ENCODE measurements at places on chromosomes 1 and 21.

- no peak for DNase-seq
Observed at GRCh38 chr1:15444468-15445389, 6.5 kb downstream of the CTRC start.

DNA sequence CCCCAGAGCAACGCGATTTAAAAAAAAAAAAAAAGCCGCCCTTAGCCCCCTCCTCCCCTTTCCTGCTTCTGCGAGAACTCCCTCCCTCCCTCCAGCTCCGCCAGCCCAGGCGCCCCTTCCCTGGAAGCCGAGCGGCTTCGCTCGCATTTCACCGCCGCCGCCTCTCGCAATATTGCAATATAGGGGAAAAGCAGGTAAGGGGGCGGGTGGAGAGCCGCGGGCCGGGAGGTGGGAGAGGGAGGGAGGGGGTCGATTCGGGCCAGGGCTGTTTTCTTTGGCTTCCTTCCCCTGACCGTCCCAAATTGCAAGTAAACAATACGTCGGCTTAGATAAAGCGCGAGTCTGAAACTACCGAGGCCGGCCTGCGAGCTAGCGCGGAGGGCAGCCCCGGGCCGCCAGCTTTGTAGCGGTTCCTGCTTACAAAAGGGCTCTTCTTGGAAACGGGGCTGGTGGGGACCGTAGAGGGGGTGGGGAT is 408 bp downstream of the LMO4 start:
- DNase-seq, result no peak

GRCh38 chr1:41051022-41051421 is 29.5 kb upstream of the SLFNL1 start:
- DNase-seq, result no peak

- DNase-seq, result no peak
Observed at GRCh38 chr1:18407166-18408045, 73.3 kb upstream of the KLHDC7A start.

- no peak for DNase-seq
Observed at GRCh38 chr1:82177192-82177591, 376.5 kb downstream of the ADGRL2 start.

DNA sequence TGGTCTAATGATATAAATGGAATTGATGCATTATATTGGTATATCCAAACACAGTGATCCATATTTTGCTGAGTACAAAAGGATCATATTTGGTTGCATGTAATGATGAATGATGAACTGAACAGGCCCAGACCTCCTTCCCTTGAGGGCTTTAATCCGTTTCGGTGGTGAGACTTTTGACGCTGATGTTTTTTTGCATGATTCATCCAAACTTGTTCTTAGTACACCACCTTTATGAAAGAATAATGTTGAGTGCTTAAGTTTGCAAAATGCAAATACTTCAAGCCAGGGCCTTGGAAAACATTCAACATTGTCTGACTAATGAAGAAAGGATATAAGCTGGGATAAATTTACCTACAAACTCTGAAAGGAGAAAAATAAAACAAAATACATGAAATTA is 19.2 kb downstream of the HOOK1 start:
- DNase-seq, result no peak

GRCh38 chr1:45411510-45411899 is 71.3 kb upstream of the MUTYH start:
- DNase-seq, result no peak

DNA sequence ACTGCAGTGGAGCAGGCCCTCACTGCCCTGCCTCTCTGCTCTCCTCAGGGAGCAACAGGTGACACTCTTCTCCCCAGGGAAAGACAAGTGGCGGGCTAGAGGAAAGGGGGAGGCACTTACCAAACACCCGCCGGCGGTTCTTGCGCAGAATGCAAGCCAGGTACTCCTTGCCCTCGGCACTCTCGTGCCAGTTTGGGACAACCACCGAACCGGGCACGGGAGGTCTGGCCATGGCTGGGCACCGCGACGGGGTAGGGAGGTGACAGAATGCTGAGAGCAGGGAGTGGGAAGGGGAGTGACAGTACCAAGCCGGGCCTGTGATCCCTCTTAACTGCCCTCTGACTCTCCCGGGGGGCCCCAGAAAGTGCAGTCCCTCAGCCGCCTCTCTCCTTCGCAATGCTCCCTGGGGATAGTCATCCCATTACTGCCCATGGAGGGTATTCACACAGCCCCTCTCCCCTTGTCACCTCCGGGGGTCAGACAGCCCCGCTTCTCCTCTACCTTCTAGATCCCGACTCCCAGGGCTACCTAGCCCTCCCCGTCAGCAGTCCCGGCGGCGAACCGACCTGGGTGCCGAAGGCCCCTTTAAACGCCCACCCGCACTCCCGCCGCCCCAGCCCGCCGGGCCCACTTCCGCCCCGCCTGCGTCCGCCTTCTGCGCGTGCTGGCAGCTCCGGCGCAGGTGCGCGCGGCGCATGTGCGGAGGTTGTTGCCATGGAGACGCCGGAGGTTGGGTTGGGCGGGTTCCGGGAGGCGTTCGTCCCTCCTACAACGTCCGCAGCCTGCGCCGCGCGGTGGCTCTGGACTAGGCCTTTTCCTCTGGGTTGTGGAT is at the start of gene CPLANE2:
CPLANE2 (minus strand) TSS at position 673 of the 832 bp plus-strand sequence; CDS start at position 232, 441 bp downstream.
- DNase-seq, result peak; percentile 93

DNA sequence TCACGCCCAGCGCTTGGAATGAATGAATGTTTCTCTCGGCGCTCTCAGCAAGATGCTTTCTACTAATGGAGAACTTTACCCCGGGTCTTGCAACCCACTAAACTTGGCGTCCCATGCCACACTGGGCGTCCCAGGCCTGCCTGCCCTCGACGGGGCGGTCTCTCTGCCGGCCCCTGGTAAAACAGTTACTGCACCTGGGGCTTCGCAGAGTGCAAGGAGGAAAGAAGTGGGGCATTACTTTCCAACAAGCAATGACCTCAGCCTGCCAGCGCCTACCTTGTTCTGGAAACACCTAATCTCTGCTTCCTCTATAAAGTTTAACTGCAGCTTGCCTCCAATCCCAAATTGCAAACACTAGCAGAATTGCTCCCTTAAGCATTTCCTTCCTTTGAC is 27.8 kb upstream of the NFIA start:
- no peak for DNase-seq

DNA sequence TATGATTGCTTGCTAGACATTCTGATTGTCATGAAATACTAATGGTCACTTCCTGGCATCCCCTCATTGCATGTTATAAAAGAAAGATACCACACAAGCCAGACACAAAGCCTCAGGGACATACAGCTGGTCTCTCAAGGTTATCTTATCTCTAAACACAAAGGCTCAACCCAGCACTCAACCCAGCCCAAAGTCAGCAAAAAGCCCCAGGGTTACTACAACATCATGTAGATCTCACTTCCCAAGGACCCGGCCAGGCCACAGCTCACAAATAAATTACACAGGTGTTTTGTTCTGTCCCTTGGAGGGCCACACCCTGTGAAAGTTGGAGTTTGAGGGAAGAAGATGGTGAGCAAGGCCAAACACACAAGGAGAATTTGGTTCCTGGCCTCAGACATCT is 109.7 kb upstream of the BARHL2 start:
- DNase-seq, result no peak

DNA sequence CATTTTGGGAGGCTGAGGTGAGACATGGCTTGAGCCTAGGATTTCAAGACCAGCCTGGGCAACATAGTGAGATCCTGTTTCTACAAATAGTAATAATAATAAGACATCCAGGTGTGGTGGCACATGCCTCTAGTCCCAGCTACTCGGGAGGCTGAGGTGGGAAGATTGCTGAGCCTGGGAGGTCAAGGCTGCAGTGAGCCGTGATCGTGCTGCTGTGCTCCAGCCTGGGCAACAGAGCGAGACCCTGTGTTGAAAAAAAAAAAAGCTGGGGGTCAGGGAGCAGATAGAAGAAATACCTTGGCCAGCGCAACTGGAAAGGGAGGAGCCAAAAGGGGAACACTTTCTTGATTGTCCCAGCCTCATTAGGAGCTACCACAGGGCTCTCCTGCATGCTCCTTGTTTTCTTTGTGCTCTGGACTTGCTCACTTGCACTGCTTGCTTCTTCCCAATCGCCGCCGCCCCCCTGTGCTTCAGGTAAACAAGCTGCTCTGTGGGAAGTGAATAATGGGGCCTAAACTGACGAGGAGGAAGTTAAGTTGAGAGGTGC is 31.1 kb downstream of the PBX1 start:
- no peak for DNase-seq

DNA sequence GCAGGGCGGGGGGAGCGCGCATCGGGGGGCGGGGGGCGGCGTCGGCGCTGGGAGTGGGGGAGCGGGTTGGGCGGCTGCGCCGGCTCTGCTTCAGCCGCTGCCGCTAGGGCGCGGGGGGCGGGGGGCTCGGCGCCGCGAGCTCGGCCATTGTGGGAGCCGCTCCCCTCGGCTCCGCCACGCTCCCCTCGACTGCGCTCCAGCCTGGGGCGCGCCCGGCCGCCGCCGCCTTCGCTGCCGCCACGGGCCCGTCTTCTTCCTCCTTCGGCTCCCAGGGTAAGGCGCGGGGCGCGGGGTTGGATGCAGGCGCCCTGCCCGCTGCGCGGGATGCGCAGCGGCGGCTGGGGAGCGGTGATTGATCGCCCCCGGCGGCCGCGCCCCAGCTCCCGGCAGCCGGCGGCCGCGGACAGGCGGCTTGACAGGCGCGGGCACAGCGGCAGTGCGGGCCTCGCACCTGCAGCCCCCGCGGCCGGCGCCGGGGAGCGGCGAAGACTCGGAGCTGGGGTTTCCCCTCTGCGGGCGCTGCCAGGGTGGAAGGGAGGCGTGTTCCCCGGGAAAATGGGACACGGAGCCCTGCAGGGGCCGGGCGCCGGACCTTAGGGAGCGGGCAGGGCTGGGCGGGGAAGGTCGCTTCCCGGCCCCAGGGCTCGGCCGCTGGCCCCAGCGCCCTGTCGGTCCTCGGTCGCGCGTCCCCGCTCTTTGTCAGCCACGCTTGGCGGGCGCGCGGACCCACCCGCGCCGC is 55.3 kb downstream of the NDUFS5 start:
- DNase-seq, result no peak

- DNase-seq, result no peak
Observed at GRCh38 chr1:67740543-67740942, 55.5 kb downstream of the GADD45A start.

GRCh38 chr21:39531064-39531463 is 79.3 kb downstream of the SH3BGR start:
- DNase-seq, result no peak

DNA sequence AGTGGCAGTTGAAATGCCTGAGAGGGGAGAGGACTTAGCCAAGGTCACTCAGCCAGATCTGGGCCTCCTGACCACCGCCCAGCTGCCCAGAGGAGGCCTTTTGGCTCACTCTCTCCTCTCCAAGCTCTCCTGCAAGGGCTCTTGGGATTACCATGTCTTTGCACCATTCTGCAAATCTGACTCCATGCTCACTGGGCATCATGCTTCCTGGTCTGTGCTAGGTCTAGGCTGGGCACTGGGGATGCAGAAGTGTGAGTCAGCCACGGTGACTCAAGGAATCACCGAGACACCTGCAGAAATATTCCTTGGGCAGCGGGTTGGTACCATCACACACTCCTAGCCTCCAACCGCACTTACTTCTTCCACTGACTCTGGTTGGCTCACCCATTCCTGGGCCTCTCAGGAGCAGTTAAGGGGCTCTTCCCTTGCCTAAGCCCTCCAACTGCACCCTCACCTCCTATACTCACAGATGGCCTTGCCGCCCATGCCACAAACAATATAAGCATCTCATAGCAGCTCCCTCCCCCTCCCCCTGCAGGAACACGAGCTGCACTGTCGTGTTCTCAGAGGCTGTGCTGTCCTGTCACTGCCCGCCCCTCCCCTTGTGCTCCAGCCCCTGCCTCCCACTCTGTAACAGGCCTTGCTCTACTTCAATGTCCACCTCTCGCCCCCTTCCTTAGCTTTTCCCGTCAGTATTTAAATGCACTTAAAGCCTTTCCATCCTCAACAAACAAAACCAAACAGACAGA is 34.8 kb downstream of the CDCP2 start:
- DNase-seq, result no peak

- DNase-seq, result no peak
Observed at GRCh38 chr21:21373969-21374368, 375.8 kb downstream of the NCAM2 start.

- no peak for DNase-seq
Observed at GRCh38 chr1:155932081-155932480, 2.1 kb downstream of the KHDC4 start.

- no peak for DNase-seq
Observed at GRCh38 chr1:113292603-113293255, 97.6 kb upstream of the MAGI3 start.

DNA sequence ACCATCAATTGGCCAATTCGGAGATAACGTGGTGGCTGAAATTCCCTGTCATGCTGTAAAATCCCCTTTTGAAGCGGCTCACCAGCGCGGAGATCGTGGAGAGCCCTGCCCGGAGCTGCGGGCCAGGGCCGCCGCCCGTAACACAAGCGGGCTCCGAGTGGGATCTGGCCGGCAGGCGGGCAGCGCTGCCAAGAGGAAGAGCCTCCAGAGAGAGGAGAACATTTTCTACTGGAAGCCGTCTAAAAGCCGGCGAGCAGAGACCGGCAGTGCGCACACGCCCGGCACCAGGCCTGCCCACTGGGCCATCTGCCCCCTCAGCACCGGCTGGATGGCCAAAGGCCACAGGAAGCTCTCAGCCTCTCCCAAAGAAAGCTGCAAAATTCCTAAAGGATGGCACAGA is 15.5 kb downstream of the SSBP3 start:
- no peak for DNase-seq

- DNase-seq, result no peak
Observed at GRCh38 chr1:32538887-32539583, at the start of gene ZBTB8A. TSS of gene ZBTB8A (plus strand) at chr1:32539427. CDS start at chr1:32592932, 53,505 bp downstream.

DNA sequence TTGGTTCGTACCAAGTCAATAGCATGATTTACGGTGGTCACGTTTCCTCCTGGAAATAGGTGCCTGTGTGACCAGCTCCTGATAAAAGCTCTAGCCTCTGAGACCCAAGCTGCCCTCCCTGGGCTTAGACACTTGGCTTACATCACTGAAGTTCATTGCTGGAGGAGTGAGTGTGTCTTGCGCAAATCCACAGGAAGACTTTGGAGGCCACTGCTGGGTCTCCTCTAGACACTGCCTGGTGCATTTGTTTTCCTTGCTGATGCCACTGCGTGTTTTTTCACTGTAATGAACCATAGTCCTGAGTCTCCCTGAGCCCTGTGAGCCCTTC is 230.6 kb downstream of the DSCAM start:
- no peak for DNase-seq

GRCh38 chr1:207186503-207186902 is 82.5 kb downstream of the C4BPA start:
- no peak for DNase-seq

DNA sequence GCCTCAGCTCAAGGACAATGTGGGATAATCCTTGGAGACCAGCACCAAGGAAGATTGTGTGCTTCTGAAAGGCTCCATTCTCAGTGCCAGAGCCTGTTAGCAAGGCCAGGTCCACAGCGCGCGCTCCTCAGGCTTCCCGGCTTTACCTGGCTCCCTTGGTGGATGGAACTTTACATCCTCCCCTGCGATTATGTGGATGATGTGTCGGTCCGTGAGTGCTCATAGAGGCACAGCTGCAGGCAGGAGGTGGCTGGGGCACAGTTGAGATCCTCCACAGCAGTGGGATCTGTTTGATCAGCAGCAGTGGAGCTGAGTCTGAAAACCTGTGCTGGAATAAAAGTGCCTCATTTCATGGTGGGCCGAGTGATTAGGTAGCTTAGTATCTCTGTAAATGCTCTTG is 62.7 kb downstream of the PRDM2 start:
- no peak for DNase-seq

- DNase-seq, result no peak
Observed at GRCh38 chr1:48026275-48026674, 29.1 kb upstream of the TRABD2B start.

Data from stimulated activated CD4-positive, alpha-beta T cell treated with anti-CD3 and anti-CD28 coated beads, Interleukin-1b, Interleukin-23, amount 100 ng/mL, for 1 hour (primary cell).